ENCODE measurements at places on chromosomes 7 and 10.

DNA sequence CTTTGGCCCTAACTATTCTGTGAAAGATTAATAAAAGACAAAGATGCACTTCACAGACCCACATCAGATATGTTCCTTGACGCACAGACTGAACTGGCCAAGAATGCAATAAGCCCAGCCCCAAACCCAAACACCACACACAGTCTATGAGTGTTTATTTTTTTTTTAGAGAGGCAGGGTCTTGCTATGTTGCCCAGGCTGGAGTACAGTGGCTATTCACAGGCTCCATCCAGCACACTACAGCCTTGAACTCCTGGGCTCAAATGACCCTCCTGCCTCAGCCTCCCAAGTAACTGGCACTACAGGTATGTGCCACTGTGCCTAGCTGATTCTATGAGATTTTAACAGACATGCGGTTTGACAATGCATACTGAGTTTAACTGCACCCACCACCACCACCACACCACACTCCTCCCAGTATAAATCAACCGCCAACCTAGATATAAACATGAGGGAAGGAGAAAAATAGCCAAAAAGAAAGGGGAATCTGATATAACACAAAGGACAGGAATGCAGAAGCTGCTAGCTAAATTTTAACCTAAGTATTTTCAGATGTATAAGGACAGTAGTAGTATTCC is 35.1 kb upstream of the SLC26A3 start:
- DNase-seq = no peak

DNA sequence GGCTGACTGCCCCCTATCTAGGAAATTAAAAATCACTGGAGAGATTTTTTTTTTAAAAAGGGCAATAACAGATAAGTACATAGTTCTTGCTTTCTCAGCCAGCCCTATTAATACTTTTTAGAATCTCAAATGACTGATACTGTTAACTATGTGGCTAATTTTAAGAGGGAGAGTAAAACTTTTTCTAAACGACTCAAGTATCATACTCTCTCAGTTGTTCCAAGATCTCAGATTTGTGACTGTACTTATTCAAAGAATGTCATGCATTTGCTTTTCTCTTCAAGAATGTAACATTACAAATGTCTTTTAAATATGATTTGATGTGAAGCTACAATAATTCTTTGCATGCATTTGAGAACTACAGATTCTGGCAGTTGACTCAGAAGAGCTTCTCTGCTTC is 55.4 kb upstream of the RAB11FIP2 start:
- DNase-seq = no peak

DNA sequence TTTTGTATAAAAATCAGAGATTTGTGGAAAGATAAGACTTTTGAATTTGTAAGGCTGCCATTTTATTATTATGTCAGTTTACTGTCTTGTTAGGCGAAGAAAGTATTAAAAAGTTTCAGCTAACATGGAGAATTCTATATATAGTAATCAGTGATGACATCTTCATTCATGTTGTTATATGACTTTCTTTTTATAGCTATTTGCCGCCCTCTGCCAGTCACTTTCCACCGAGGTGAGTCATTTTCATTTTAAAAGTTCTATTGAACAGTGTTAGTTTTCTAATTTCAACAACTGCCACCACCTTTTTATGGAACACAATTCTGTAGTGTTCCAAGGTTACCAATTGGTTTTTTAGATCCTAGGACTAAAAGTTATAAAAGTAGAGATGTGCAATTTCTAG is 11.8 kb downstream of the CUTC start:
- no peak for DNase-seq

- DNase-seq = no peak
Observed at GRCh38 chr7:95330204-95330960, 6.0 kb upstream of the PON1 start.

DNA sequence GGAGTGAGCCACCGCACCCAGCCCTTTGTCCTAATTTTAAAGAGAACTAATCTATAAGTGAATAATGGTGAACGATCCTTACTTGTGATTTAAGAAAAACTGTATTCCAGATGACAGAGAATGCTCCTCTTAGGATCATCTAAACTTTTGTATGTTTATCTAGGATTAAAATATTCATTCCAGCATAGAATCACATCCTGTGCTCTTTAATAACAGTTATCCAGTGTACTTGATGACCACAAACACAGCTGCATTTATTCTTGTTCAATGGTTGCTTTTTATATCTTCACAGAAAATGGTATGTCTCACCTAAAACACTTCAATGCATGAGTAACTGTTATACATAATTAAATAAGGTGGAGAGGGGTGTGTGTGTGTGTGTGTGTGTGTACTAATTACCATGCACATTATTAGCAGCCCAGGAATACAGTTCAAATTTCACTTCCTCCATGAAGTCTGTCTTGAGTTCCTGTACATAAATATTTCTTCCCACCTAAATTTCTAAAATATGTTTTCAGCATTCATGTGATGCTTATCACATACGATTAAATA is 38.5 kb upstream of the SEMA3C start:
- no peak for DNase-seq

DNA sequence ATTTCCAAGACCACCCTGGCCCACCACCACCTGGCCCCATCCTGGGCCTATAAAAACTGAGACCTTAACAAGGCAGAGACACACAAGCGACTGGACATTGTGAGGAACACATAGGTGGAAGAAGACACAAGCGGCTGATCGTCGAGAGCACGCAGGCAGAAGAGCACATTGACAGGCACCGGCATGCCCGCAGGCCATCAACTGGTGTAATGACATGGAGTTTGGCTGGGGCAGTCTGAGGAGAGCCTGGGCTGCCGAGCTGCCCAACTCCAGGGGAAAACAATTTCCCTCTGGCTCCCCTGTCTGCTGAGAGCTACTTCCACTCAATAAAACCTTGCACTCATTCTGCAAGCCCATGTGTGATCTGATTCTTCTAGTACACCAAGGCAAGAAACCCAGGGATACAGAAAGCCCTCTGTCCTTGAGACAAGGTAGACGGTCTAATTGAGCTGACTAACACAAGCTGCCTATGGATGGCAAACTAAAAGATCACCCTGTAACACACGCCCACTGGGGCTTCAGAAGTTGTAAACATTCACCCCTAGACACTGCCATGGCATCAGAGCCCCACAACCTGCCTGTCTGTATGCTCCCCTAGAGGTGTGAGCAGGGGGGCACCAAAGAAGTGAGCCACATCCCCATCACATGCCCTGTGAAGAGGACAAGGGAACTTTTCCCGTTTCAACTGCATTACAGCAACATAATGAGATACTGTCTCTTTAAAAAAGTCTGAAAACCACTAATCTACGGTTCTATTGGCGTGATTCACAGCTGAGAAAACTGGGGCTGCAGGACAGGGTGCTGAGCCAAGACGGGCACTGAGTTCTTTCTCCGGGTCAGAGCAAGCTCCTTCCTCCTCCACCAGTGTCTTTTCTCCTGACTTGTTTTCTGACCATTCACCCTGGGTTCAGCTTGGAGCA is 18.5 kb upstream of the TNS3 start:
- DNase-seq = no peak

DNA sequence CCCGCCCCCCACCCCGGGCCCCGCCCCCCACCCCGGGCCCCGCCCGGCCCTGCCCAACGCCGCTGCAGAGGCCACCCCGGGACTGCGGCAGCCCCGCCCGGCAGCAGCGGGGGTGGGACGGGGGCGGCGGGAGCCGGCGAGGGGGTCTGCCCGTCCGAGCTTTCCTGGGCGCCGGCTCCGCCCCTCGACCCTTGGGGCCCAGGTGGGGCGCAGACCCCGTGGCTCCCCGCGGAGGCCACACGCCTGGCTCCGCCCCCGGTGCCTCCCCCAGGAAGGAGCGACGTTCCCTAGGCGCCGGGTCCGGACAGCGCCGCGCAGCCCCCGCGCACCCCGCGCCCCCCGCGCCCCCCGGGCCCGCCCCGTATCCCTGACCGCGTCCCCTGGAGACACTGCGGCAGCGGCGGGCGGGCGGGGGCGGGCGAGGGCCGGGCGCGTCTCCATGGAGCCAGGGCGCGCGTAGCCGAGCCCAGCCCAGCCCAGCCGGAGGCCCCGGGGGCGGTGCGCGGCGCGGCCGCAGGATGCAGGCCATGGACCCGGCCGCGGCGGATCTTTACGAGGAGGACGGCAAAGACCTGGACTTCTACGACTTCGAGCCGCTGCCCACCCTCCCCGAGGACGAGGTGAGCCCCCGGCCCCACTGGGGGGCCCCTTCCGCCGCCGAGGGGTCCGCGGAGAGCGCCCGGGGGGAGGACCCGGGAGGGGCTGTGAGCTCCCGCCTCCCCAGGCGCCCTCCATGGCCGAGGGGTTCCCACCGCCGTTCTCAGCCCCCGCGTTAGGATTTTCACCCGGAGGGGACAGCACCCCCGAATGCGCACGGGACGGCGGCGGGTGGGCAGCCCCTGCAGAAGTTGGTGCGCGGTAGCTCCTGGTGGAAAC is at the start of gene KNDC1:
KNDC1 (plus strand) TSS at position 270 of the 876 bp plus-strand sequence; CDS start at position 519, 249 bp downstream.
- DNase-seq = no peak

GRCh38 chr10:48489099-48489498 is 115.8 kb downstream of the ARHGAP22 start:
- no peak for DNase-seq

GRCh38 chr10:62153191-62153590 is 115.5 kb downstream of the RTKN2 start:
- no peak for DNase-seq

DNA sequence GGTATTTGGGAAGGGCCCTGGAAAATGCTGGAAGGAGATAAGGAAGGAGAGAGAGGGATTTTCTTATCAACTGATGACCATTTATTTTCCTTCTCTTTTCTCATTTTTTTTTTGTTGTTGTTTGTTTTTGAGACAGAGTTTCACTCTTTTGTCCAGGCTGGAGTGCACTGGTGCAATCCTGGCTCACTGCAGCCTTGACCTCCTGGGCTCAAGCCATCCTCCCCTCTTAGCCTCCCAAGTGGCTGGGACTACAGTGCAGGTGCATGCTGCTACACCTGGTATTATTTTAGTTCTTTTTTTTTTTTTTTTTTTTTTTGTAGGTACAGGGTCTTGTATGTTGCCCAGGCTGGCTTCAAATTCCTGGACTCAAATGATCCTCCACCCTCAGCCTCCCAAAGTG is 52.2 kb downstream of the HIP1 start:
- DNase-seq = no peak

DNA sequence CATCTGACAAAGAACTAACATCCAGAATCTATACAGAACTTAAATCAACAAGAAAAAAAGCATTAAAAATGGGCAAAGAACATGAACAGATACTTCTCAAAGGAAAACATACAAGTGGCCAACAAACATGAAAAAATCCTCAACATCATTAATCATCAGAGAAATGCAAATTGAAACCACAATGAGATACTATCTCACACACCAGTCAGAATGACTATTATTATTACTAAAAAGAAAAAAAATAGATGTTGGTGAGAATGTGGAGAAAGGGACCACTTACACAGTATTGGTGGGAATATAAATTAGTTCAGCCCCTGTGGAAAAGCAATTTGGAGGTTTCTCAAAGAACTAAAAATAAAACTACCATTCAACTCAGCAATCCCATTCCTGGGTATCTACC is 89.1 kb upstream of the ADO start:
- DNase-seq = no peak

DNA sequence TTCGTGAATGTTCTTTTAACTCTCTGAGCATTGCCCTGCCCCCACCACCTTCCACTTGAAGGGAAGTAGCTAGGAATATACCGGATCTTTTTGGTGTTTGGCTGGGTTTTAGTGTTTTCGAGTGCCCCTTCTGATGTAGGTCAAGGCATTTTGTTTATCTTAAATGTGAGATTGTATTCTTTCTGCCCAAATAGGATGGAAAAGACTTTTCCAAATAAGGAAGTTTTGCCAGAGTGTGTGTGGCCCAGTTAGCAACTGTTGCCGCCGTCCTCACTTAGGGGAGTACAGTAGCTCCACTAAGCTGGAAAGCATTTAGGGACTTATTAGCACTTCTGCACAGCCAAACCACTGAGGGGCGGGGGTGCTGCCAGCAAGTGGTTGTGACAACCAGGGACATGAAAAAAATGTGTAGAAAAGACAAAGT is 29.8 kb upstream of the VCL start:
- DNase-seq = no peak

DNA sequence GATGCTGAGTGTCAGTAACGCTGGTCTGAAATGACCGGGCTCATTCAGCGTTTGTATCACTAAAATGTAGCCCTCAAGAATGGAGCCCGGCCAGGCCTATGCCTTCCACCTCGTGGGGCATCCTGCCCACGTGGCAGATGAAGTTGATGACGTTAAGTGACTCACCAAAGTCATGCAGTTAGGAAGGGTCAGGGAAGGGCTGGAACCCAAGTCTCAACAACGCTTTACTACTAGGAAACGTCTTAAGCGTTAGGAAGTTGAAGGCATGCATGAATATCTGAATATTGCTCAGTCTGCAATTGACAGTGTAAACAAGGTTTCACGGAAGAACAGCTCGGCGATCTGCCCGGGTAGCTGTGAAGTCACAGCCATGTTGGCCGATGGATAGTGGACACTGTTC is 14.0 kb upstream of the UBE3C start:
- no peak for DNase-seq

GRCh38 chr10:44386546-44387052 is 1.7 kb upstream of the CXCL12 start:
- DNase-seq = no peak

- no peak for DNase-seq
Observed at GRCh38 chr10:70551971-70552422, 50.5 kb downstream of the PRF1 start.

DNA sequence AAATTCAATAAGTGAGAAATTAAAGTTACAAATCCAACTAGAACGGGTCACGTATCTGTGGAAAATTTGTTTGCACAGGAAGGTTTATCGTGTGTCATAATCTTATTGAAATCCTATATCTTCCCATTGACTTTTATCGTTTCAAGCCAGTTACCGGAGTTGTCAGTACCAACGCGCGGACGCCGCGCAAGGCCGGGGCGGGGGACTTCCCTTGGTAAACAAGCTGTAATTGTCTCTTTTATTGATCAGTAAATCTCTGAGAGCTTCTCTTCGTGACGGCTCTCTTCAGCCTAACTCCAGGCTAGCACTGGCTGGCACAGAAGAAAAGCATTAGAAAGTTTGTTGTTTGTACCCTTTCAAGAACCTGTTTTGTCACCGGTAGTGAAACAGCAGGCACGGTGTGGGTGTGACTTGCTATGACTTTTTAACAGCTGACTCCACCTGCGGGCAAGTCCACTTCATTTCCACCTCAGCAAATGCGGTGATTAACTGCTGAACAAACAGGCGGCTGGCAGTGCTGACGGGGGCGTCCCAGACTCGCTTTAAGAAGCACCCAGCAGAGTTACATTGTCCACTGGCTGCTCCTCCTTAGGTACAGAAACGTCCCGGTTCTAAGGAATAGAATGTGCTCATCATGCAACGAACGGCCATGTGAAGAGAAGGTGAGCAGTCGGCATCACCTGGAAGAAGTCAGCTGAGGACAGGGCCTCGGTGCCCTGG is 215.8 kb downstream of the MAD1L1 start:
- no peak for DNase-seq

DNA sequence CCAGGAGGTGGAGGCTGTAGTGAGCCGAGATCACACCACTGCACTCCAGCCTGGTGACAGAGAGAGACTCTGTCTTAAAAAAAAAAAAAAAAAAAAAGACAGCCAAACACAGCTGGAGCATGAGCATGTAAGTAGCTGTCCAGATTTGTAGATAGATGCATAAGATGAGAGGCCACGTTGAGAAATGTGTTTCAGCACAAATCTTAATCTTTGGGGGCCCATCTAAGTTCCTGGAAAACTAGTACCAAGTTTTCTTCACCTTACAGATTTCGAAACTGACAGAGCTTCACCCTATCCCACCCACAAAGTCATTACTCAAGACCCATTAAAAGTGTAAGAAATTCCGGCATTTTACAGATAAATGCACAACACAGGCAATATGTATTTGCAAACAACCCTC is 208.2 kb downstream of the PARD3 start:
- no peak for DNase-seq

- no peak for DNase-seq
Observed at GRCh38 chr7:39221901-39222300, 244.2 kb downstream of the POU6F2 start.
